ENCODE measurements at places on chromosomes 5 and 9. TPM values are rescaled to one million over a fixed set of nuclear protein-coding genes. Genes with fewer than 3 reads are reported as not detected.
A peak's percentile ranks its signal among the peaks of the same experiment; 100 is the strongest.

GRCh38 chr9:86749894-86750255 is 197.4 kb downstream of the GAS1 start:
- no peak for DNase-seq

The TMC1 gene
- not detected for polyA plus RNA-seq

GRCh38 chr5:110852053-110852452 is 113.2 kb downstream of the SLC25A46 start:
- DNase-seq = no peak

The TAF1L gene
- 0.13 TPM for polyA plus RNA-seq

DNA sequence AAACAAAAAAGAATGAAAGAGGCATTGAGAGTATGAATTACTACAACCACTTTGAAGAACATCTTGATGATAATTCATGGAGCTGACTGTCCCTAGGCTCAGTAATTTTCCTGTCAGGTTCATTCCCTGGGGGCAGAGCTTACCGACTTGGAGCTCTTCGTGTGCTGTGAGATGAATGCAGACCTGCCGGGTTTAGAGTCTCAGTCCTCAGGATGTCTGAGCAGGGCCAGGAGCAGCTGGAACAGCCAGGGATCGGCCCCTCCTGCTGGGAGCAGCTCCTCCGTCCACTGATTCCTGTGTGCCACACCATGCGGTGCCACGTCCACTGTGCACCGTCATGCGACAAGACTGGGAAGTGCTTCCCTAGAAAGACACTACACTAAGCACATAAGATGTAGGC is 62.2 kb upstream of the SPIN1 start:
- no peak for DNase-seq

DNA sequence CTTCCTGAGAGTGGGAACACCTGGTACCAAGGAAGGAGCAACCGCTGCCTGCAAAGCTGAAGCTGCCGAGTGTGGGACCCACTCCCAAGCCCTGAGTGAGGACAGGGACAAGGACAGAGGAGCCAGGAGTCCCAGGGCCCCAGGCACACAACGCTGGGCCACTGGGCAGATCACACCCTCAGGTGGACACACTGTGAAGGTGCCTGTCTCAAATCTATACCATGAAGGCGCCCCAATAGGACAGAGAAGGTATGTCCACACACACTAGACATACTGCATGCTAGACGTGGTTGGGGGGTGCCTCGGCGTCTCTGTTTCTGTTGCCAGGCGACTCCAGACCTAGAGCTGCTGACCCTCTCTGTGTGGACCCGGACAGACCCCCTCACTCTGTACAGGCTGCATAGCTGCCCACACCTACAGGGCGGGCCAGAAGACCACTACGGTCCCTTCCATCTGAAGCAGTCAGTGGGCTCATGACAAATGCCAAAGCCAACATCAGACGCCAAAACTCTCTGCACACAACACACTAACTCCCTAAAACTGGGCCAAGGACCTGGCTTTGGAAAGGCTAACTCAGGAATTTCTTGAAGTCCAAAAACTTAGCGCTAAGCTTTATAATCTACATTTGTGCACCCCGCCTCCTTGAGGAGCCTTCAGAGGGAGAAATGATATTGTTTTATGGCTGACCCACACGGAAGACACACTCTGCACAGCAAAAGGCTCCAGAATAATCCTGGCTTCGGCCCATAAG is 60.7 kb downstream of the ROR2 start:
- no peak for DNase-seq

GRCh38 chr9:88339317-88339716 is 48.9 kb upstream of the SPIN1 start:
- no peak for DNase-seq

DNA sequence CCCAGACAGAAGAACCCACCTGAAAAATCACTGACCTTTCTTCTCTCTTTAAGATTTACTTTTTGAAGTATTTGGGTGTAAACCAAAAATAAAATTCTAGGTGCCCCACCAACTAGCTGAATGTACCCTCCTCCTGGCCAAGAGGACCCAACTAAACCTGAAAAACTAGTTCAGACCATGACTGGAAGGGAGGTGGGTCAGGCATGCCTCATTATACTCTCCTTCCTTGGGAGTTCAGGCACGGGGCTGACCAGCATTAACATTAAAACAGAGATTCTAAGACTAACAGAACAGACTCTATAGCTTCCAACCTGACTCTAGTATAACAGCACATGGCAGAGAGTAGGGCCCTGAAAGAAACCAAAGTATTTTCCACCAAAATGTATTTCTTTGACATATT is 61.4 kb downstream of the CERT1 start:
- DNase-seq = no peak

- DNase-seq = peak; percentile 93
Observed at GRCh38 chr9:122125158-122125508, 32.0 kb upstream of the TTLL11 start.

DNA sequence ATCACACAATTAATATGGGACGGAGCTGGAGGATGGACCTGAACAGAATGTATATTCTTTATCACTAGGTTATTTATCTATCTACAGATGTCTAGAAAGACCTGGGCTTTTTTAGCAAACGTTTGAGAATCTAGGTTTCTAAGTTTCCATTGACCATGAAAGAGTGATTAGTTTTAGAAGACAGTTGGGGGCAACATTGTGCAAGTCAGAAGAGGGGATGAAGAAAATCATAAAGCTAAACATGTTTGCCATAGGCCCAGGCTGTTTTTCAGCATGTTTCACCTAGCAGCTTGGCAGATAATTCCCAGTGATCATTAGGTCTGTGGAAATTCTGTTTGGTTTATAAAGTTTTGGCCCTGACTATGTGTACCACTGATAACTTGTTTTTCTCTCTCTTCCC is 44.1 kb upstream of the CDKN2B start:
- DNase-seq = no peak

DNA sequence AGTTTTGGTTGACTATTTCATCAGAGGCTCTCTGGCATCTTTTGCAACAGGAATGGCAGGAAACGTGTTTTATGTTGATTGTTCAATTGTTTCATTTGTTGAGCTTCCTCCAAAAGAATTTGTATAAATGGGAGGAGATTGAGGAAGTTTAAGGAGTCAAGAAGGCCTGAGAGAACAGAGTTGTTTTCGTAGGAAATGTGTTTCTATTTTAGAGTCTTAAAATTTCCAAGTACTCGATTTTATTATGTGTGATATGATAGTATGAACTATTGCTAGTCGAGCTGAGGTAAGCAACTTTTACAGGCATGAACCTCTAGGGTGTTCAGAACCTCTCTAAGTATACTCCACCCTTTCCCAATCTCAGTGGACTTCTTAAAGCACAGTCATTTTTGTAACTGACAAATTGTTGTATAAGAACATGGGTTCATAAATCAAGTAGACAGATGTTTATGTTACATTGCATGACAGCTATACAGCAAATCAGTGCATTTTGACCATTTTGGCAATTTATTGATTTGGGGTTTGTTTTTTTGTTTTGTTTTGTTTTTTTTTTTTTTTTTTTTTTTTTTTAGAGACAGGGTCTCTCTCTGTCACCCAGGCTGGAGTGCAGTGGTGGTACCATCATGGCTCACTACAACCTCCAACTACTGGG is 47.4 kb downstream of the POLK start:
- DNase-seq = no peak

GRCh38 chr5:177449140-177450061 is 2.8 kb downstream of the PRR7 start:
- DNase-seq = no peak

GRCh38 chr5:21145376-21145775 is 1157.4 kb upstream of the CDH18 start:
- DNase-seq = no peak

The PCDHGA4 gene
- 1.3 TPM for polyA plus RNA-seq

The FAM53C gene
- 9.9 TPM for polyA plus RNA-seq

The FBP1 gene
- polyA plus RNA-seq = 87.4 TPM

DNA sequence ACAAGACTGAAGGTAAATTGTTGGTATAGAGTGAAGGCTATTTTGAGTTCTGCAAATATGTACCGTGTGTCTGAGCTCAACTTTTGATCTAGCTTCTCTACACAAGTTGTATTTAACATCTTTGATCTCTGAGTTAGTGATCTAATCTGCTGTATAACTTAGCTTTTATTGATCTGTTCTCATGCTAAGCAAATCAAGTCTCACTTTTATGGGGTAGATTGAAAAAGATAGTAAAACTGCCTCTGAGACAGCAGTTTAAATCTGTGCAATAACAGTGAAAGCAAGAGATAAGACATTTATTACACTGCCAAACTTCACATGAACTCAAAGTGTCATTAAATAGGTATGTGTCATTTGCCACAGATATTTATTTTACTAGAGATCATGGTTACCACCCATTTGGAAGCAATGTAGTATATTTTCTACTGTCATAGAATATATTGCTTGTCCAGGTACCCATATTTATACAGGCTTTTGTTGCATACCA is 477.3 kb downstream of the ISL1 start:
- no peak for DNase-seq

The SLC22A4 gene
- 1.7 TPM for polyA plus RNA-seq

The SPACA9 gene
- polyA plus RNA-seq = 7.9 TPM

DNA sequence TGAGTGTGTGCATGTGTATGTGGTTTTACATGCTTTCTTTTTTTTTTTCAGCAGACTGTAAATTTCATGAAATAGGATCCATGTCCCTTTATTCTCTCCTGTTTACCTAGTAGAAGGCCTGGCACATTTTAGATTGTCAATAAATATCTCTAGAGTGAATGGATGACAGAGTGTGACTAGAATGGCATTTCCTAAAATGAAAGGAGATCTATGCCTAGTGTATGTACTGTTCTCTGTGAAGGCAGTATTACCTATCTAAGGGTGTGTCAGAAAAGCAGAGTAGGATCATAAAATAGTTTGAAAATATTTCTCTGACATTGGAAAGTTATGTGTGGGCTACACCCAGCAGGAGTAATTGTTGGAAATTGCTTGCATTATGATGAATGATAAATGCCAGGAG is 1876.0 kb upstream of the C9orf72 start:
- no peak for DNase-seq

DNA sequence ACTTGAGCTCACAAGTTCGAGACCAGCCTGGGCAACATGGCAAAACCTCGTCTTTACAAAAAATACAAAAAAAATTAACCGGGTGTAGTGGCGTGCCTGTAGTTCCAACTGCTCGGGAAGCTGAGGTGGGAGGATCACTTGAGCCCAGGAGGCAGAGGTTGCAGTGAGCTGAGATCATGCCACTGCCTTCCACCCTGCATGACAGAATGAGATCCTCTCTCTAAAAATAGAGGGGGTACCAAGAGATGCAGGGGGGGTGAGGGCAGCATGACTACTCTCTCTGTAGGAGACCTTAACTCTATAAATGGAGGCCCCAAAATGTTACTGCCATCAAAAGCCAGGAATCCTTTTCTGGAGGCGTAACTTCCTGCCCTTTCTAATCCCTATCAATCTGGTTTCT is 243.9 kb downstream of the DOCK8 start:
- DNase-seq = no peak

DNA sequence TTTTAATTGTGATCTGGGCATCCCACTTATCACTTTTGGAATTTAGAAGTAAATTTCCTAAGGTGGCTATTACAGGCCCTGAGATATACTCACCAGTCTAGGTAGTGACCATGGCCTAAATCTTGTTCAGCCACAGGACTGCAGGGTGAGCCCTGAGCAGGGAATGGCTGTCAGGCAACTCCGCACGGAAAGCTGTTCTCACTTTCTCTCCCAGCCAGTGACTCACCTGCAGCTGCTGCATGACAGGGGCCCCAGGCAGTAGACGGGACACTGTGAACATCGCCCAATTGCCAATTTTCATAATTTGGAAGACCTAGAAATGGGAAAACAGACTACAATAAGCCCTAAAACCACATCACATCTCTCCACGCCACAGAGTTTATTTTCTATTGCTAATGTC is 69.6 kb upstream of the TAF1L start:
- no peak for DNase-seq

- DNase-seq = no peak
Observed at GRCh38 chr5:178465861-178466288, 124.3 kb downstream of the COL23A1 start.

- DNase-seq = no peak
Observed at GRCh38 chr9:114233491-114234185, 78.3 kb downstream of the COL27A1 start.

The GFI1B gene
- not detected for polyA plus RNA-seq

The GAPT gene
- 0.82 TPM for polyA plus RNA-seq

DNA sequence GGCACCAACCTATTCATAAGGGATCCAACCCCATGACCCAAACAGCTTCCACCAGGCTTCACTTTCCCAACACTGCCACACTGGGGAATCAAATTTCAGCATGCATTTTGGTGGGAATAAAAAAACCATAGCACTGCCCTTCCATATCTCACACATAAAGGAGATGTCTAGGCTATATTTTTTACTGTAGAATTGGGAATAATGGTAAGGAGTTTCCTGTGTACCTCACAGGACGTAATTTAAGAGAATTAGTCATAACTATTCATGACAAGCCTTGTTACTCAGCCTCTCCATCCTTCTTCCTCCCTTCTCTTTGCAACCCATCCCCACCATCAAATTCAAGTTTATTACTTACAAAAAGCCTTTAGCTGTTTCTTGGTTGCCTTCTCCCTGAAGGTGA is 352.1 kb downstream of the MLLT3 start:
- no peak for DNase-seq

DNA sequence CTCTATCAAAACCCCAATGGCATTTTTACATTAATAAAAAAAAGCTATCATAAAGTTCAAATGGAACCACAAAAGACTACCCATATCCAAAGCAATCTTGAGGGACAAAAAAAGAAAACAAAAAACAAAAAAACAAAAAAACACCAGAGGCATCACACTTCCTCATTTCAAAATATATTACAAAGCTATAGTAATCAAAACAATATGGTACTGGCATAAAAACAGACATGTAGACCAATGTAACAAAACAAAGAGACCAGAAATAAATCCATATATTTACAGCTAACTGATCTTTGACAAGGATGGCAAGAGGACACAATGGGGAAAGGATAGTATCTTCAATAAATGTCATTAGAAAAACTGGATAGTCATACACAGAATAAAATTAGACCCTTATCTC is 245.1 kb upstream of the MSX2 start:
- no peak for DNase-seq

The SURF2 gene
- polyA plus RNA-seq = 29.2 TPM

GRCh38 chr9:113486327-113486726 is 22.8 kb downstream of the RGS3 start:
- DNase-seq = no peak
